Stimulated activated CD4-positive, alpha-beta T cell treated with anti-CD3 and anti-CD28 coated beads, Interleukin-15, amount 100 ng/mL, for 24 hours (primary cell): ENCODE measurements at places on chromosomes 3 and 15.
A peak's percentile ranks its signal among the peaks of the same experiment; 100 is the strongest.

- no peak for DNase-seq
These were observed 210.9 kb downstream of the ZIC1 start for GRCh38 chr3:147619921-147620560.

GRCh38 chr3:183466575-183466974, 38.2 kb upstream of the MCF2L2 start:
- DNase-seq = no peak

- DNase-seq = peak; percentile 30
These were observed at the start of gene LTK for GRCh38 chr15:41513506-41514227. TSS of gene LTK (minus strand) at chr15:41513827. CDS start at chr15:41513709, 118 bp downstream.

DNA sequence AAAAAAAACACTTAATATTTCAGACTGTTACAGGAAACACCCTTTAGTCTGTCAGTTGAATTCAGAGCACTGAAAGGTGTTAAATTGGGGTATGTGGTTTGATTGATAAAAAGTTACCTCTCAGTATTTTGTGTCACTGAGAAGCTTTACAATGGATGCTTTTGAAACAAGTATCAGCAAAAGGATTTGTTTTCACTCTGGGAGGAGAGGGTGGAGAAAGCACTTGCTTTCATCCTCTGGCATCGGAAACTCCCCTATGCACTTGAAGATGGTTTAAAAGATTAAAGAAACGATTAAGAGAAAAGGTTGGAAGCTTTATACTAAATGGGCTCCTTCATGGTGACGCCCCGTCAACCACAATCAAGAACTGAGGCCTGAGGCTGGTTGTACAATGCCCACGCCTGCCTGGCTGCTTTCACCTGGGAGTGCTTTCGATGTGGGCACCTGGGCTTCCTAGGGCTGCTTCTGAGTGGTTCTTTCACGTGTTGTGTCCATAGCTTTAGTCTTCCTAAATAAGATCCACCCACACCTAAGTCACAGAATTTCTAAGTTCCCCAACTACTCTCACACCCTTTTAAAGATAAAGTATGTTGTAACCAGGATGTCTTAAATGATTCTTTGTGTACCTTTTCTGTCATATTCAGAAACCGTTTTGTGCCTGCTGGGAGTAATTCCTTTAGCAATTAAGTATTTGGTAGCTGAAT, 17.9 kb downstream of the TMEM43 start:
- DNase-seq = peak; percentile 51

GRCh38 chr15:42152921-42153698, 3.3 kb downstream of the PLA2G4F start:
- no peak for DNase-seq

- no peak for DNase-seq
These were observed 17.3 kb downstream of the DENND6A start for GRCh38 chr3:57675530-57675929.
